ENCODE measurements at places on chromosomes 1 and 21. TPM values are rescaled to one million over a fixed set of nuclear protein-coding genes. Genes with fewer than 3 reads are reported as not detected.

GRCh38 chr1:18178111-18178510 is 70.5 kb downstream of the IGSF21 start:
- no peak for DNase-seq

DNA sequence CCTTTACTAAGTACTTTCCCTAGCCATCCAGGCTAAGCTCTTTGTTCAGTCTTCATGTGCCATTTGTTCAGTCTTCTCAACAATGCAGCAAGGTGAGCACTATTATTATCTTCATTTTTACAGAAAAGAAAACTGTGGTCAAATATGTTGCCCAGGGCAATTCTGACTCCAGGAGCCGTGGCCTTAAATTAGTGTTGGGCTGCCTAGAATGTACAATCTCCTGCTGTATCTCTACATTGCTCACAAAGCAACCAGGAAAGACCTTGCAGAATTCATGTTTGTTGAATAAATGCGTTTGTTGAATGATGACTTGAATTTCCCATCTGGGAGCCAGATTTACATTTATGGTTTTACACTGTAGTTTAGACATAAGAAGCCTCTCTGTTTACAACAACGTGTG is 14.2 kb downstream of the CD101 start:
- DNase-seq, result no peak

GRCh38 chr1:192737306-192737705 is 71.5 kb upstream of the RGS2 start:
- no peak for DNase-seq

Gene RNU1-1
- total RNA-seq, result 5,208 TPM

DNA sequence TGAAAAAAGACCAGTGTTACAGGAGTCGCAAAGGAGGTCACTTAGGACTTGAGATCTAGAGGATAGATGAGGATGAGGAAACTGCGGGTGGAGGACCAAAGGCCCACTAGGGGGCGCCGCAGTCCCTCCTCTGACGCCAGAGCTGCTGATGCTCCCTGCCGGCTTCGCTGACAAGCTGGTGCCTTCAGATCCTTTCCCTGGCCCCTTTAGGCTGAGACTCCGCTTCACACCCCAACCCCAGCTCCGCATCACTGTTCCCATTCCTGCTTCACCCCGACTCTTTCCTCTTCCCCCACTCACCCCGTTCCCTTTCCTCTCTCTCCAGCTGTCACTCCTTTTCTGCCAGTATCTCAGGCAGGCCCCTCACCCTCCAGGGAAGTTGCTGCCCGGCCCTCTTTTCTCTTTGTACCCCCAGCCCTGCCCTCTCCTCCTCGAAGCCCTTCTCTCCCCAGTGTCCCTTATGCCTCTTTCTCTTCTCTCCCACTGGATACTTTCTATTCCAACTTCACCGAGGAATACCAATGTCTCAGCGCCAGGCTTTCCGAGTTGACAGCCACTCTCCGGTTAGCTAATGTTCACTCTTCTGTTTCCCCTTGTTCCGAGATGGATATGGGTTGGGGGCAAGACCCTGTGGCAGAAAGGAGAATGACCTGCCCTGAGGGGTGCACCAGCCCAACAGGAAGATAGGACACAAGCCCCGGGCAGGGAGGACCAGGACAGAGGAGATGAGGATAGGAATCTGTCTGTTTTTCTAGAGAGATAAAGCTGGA is 4.5 kb downstream of the KCNJ9 start:
- peak; percentile 84 for DNase-seq

DNA sequence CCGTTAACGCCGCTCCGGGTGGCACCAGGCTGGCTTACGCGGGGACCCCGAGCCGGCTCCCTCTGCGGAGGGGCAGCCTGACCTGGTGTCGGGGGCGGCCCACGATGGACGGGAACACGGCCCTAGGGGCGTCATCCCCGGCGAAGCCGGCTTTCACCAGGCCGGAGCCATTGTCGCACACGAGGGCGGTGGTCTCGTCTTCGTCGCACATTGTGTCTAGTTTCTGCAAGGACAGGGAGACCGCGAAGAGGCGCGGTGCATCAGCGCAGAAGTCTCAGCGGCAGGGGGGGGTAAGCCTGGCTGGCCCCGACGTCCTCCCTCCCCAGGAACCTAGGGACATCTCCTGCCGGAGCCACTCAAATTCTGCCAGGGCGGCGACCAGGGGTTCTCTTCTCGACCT is 989 bp downstream of the ACTA1 start:
- peak; percentile 55 for DNase-seq

Gene ARHGAP30
- 2.0 TPM for total RNA-seq
